ENCODE measurements at places on chromosomes 7 and 10.
A peak's percentile ranks its signal among the peaks of the same experiment; 100 is the strongest.

DNA sequence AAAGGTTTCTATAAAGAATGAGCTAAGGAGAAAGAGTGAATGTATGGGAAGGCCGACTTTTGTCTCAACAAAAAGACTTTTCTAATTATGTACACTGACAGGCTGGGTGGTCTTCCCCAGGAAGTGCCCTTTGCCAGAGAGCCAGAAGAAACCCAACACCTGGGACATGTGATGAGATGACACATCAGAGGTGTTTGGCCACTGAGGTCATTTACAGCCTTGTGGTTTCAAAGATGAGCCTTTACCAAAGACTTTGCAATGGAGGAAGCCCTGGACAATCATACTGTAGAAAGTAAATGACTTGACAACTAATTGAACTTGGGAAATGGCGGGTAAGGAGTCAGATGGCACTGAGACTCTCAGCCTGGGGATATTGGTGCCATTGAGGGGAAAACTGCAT lies 3.4 kb upstream of the NRG3 start:
- no peak for DNase-seq

DNA sequence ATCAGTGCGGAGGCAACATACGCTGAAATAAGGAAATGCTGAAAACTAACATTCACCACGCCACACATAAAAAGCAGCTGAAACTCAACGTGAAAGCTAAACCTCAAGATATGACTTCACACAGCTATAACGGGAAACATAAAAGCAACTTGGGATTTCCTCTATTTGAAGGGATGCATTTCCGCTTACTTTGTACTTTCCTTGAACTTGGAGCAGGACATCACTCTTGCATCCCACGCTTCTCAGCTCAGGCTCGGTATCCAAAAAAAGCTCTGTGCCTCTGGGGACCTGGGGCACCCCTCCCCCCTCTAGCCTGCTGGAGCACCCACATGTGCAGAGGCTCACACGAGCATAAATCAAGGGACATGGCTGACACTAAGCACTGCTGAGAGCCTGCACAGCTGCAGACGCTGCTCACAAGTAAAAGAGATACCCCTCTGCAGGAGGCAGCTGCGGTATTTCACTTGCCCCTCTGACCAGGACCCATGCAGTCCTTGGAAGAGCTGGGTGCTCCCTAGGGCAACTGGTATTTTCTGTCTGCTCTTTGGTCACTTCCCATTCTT lies 34.2 kb downstream of the PARD3 start:
- no peak for DNase-seq

GRCh38 chr7:106050002-106050745 lies 61.9 kb downstream of the SYPL1 start:
- DNase-seq: peak; percentile 32

GRCh38 chr10:73251683-73252444 lies 580 bp downstream of the MRPS16 start:
- DNase-seq: peak; percentile 42

DNA sequence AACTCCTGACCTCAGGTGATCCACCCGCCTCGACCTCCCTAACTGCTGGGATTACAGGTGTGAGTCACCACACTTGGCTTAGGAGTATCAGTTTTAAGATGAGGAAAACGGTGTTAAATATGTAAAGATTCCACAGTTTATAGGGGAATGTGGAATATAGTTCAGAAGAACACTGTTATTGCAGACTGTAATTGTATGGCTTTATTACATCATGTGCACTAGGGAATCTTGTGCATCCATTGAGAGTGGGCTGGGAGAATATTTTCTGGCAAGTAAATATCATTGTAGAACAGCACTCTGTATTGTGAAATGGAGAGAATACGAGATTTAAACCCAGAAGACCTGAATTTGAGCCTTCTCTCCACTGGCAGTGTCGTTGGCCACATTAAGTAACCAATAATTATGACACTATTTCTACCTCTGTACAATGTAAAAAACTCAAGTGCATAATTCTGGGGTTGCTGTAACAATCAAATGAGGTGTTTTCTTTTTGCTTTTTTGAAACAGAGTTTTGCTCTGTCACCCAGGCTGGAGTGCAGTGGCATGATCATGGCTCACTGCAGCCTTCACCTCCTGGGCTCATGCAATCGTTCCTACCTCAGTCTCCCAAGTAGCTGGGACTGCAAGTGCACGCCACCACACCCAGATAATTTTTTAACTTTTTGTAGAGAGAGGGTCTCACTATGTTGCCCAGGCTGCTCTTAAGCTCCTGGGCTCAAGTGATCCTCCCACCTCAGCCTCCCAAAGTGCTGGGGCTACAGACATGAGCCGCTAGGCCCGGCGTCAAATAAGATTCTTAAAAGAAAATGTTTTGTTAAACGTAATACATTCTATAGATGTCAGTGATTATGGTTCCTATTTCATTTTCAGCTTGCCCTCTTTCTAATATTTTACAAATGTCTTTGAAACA lies 12.0 kb upstream of the PARD3 start:
- no peak for DNase-seq

- no peak for DNase-seq
Observed at GRCh38 chr7:112887337-112887736, 97.1 kb upstream of the TMEM168 start.

- peak; percentile 33 for DNase-seq
Observed at GRCh38 chr7:155198901-155199845, 98.5 kb upstream of the INSIG1 start.
